ENCODE measurements at places on chromosomes 3 and 15.

- no peak for DNase-seq
Measured at GRCh38 chr3:31377045-31377642, 155.6 kb upstream of the STT3B start.

DNA sequence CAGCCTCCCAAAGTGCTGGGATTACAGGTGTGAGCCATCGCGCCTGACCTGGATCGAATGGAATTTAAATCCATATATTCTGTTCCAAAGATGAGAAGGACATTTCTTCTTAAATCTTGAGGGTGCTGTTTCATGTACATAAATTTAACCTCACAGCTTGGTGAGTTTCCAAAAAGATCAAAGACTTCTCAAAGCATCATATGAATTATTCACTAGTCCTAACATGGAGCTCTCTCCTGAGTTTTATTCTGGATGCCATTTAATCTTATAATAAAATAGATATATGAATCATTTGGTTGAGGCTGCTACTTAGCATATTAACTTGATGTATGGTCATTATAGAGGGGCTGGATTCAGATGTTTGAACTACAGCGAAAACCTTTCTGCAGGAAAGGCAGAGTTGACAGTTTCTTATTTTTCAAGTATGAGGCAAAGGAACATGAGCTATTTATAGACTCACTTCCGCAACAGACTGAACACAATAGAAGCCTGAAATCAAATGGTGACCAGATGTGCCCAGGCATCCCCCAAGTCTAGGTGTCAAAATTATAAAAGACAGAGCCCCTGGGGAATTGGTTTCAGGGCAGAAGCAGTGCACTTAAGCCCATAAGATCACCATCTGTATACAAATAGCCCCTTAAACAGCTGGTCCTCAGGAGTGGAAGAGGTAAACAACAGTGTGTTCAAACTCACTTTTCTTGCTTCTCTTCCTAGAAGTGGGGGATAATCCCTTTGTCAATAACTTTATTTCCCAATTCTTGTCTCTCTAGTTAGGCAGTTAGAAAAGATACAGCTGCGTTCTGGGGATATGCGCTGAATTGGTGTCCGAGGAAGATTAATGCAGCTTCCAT, 29.7 kb downstream of the STARD9 start:
- DNase-seq = no peak

GRCh38 chr15:68256675-68257450, 20.7 kb upstream of the FEM1B start:
- no peak for DNase-seq

- no peak for DNase-seq
Measured at GRCh38 chr3:58497097-58497496, 5.2 kb downstream of the KCTD6 start.

GRCh38 chr3:152826476-152826875, 8.5 kb upstream of the P2RY1 start:
- no peak for DNase-seq

- DNase-seq = no peak
Measured at GRCh38 chr3:125622381-125622791, 27.1 kb upstream of the OSBPL11 start.

GRCh38 chr3:3516384-3516783, 282.8 kb upstream of the LRRN1 start:
- DNase-seq = no peak

DNA sequence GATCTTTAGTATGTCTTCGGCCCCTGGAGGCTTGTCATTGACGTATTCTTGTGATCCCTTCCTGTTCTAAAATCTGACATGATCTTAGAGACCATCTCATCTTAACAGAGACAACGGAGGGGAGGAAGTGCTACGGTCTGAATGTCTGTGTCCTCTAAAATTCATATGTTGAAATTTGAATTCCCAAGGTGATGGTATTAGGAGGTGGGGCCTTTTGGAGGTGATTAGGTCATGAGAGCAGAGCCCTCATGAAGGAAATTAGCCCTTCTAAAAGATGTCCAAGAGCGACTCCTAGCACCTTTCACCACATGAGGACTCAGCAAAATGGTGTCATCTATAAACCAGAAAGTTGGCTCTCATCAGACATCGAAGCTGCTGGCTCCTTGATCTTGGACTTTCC, 233.2 kb upstream of the CMC1 start:
- no peak for DNase-seq

- no peak for DNase-seq
Measured at GRCh38 chr15:101578443-101578894, 73.7 kb downstream of the TM2D3 start.

- DNase-seq = peak; percentile 10
Measured at GRCh38 chr15:33242165-33242564, 47.7 kb upstream of the FMN1 start.

GRCh38 chr3:186825872-186826409, 16.6 kb upstream of the ADIPOQ start:
- no peak for DNase-seq

GRCh38 chr3:64190517-64191515, 34.5 kb downstream of the PRICKLE2 start:
- DNase-seq = peak; percentile 73
